ENCODE measurements at places on chromosomes 6 and 20.

DNA sequence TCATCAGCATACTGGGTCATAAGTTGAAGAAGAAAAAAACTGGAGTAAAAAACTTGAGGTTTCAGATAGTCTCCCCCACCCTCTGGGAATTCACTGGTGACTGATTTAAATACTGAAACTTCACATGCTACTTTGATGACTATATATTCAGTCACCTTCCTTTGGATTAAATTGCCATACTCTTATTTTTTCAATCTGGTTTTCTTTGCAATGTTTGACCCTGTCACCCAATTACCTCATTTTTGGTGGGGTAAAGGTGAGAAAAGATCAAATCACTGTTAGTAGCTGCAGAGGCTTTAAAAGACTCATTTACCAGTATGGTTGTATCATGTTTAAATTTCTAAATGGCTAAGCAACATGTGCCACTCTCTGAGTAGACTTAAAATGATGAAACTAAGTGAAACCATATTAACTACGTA lies 862.7 kb upstream of the FLRT3 start:
- no peak for DNase-seq

- DNase-seq: no peak
Measured at GRCh38 chr6:30998785-30999184, 11.5 kb upstream of the MUC22 start.

DNA sequence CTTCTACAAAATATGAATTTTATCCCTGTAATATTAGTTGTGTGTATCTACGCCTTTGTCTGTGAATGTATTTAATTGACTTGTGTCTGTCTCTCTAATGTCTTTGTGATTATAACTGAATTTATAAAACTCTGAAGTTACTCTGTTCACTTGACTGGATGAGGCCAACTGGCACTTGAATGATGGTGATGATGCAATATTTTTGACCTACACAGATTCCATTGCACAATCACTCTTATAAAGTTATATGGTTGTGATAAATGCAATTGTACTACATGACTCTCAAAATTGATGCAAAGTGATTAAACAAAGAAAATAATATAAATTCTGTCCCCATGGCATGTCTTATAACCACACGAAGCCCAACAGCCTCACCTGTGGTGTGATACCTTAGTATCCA lies 287.3 kb upstream of the PLN start:
- DNase-seq: no peak

DNA sequence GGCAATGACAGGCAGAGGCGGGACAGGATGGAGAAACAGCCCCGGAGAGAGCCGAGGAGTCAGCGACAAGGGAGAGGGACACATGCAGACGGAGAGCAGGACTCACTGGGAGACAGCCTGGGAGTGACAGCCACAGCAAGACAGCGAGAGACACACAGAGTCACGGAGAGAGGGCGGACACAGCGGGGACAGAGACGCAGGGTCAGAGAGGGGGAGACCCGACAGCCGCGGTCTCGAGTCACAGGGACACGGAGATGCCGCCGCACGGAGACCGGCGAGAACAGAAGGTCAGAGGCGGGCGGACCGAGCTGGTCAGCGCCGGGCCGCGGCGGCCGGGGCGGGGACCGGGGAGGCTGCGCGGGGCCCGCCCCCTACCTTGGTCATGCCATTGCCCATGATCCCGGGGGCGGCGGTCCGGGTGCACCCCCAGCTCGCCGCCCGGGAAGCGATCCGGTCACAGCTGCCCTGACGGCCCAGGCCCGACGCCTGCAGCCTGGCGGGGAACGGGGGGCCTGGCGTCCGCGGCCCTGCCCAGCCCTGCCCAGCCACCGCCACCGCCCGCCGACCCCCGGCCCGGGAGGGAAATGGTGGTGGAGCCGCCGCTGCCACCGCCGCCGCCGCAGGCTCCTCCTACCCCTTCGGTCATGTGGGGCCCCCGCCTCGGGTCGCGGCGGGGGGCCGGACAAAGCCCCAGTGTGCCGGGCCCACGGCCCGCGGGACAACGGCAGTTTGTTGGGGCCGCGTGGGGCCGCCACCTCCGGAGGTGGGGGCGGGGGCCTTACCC lies at the start of the genes DUSP15 and TTLL9:
Gene DUSP15 (minus strand): TSS at position 586 of the 784 bp plus-strand sequence. CDS start 190 bp downstream, at position 396.
Gene TTLL9 (plus strand): TSS at position 693 of the 784 bp plus-strand sequence. CDS start 493 bp downstream, outside the sequence.
- peak; percentile 23 for DNase-seq

GRCh38 chr6:7802662-7803061 lies 76.8 kb downstream of the BMP6 start:
- no peak for DNase-seq

GRCh38 chr6:26003102-26003694 lies 40.6 kb downstream of the TRIM38 start:
- peak; percentile 56 for DNase-seq

DNA sequence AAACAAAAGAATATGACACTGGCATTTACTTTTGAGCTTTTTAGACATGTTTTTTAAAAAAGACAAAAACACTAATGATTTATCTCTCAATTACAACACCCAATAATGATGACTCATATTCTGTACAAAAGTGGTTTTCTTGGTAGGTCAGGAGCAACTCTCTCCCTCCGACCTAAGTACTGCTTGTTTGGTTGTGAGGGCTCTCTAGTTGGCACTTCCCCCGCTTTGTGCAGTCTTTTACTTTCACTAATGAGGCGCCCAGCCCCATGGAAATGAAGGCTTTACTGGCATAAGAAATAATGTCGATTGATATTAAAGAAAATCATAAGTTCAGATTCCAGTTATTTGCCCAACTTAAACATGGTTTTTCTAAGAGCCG lies 1.3 kb downstream of the KPNA5 start:
- peak; percentile 31 for DNase-seq

GRCh38 chr6:42978487-42978838 lies 518 bp downstream of the PEX6 start:
- no peak for DNase-seq

DNA sequence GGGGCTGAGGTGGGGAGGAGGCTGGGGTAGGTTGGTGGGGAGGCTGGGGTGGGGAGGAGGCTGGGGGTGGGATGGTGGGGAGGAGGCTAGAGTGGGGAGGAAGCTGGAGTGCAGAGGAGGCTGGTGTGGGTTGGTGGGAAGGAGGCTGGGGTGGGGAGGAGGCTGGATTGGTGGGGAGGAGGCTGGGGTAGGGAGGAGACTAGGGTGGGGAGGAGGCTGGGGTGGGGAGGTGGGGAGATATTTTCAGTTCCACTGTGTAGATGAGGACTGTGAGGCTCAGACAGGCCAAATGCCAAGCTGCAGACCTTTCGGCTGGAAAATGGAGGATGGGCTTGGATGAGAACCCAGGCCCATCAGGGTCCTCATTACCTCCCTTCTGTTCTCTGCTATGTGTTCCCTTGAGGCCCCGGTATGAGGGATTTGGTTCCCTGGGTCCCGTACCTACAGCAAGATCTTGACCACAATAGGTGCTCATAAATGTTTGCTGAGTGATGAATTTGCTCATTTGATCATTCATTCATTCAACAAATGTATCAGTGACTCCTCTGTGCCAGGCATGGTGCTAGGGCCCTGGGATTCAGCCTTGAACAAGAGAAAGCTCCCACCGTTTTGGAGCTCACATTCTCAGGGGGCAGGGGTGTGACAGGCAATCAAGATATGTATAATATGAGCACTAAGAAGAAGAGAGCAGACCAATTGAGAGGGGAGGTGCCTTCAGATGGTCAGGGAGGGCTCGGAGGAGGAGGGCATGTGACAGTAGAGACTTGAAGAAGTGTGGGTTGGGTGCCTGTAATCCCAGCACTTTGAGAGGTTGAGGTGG lies 36.1 kb upstream of the NOL4L start:
- DNase-seq: no peak

- no peak for DNase-seq
Measured at GRCh38 chr6:5095236-5095635, 10.1 kb downstream of the PPP1R3G start.

DNA sequence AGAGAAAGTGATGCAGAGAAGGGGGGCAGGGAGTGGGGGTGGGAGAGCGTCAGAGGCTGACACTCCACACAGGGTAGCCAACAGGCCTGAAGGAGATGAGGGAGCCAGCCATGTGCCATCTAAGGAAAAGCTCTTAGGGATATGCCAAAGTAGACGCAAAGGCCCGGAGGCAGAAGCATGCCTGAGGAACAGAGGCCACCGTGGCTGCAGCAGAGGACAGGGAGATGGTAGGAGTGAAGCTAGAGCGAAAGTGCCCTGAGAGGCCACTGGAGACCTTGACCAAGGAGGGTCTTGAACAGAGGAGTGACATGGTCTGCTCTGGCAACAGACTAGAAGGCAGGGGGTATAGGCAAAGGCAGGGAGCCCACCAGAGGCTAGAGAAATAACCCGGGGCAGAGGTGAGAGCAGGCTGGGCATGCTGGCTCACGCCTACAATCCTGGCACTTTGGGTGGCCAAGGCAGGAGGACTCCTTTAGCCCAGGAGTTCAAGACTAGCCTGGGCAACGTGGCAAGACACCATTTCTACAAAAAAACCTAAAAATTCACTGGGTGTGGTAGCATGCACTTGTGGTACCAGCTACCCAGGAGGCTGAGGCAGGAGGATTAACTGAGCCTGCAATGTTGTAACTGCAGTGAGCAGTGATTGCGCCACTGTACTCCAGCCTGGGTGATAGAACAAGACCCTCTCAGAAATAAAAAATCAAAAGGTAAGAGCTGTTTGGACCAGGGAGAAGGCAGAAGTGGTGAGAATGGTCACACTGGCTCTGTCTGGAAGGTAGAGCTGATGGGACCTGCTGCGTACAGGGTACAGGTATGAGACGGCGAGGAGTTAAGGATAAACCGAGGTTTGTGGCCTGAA lies 6.3 kb downstream of the RRBP1 start:
- no peak for DNase-seq

Measured in NCI-H510A treated with DMSO at 0.1 percent for 48 hours (cell line).